GM12878 (cell line): ENCODE measurements at places on chromosomes 13 and 19. TPM values are rescaled to one million over a fixed set of nuclear protein-coding genes. Genes with fewer than 3 reads are reported as not detected.
A peak's percentile ranks its signal among the peaks of the same experiment; 100 is the strongest.

DNA sequence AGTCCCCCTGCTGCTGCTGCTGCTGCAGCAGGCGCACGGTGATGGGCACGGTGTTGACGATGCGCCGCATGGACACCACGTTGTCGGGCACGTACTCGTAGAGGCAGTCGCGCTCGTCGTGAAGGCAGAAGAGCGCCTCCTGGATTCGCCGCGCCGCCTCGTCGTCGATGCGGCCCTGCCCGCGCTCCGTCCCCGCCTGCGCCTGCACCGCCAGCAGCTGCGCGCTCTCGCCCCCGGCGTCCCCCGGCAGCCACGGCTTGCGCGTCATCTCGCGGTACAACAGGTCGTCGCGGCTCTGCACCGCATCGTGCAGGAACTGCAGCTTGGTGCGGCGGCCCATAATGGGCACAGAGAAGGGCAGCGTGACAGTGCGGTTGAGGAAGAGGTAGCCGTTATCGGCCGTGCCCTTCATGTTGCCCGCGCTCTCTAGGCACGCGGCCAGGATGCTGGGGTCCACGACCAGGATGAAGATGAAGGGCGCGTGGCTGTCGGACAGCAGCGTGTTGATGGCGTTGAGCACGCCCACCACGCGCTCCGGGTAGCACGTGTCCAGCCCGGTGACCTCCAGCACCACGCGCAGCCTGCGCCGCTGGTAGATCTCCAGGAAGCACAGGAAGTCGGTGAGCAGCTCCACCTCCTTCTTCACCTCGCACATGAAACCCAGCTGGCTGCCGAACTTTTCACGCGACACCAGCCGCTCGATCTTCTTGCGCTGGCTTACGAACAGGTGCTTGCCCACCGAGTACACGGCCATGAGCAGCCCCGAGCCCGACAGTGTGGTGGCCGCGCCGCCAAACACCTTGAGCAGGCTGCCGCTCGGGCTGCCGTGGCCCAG lies 8.1 kb downstream of the NKPD1 start:
- peak overlapping the region; percentile 5; the same call in 1 of the 2 replicates for H3K4me3 ChIP-seq
- H3K27me3 ChIP-seq: peaks cover 9% of the 10 kb centered on the region; the same call in 1 of the 2 replicates
- no peak for DNase-seq
- no peak overlapping the region for H3K27ac ChIP-seq
- H3K4me1 ChIP-seq: peaks cover 14% of the 10 kb centered on the region

DNA sequence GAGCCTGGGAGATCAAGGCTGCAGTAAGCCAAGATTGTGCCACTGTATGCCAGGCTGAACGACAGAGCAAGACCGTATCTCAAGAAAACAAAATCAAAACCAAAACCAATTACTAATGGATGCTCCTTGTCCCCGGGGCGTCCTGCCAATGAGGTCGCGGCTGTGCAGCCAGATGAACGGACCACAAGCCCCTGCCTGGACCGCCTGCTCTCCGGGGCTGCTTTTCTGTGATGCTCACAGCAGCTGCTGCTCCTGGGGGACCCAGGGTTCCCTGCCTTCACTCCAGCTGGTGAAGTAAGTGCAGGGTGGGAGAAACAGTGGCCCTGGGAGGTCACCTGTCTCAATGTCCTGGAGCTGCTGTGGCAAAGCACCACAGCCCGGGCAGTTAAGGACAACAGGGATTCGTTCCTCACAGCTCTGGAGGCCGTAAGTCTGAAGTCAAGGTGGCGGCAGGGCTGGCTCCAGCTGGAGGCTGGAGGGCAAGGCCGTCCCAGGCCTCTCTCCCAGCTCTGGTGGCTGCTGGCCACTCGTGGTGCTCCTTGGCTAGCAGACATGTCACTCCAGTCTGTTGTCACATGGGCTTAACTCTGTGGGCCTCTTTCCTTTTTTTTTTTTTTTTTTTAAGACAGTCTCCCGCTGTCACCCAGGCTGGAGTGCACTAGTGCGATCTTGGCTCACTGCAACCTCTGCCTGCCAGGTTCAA lies 10.1 kb downstream of the COPE start:
- no peak overlapping the region for H3K27ac ChIP-seq
- no peak overlapping the region for H3K4me3 ChIP-seq
- DNase-seq: no peak
- H3K36me3 ChIP-seq: peaks cover 16% of the 10 kb centered on the region

ATP4A gene
- 0.16 and 0.18 TPM in 2 replicates for total RNA-seq

ARMC6 gene
- total RNA-seq: 45.3 and 53.9 TPM in 2 replicates

DNA sequence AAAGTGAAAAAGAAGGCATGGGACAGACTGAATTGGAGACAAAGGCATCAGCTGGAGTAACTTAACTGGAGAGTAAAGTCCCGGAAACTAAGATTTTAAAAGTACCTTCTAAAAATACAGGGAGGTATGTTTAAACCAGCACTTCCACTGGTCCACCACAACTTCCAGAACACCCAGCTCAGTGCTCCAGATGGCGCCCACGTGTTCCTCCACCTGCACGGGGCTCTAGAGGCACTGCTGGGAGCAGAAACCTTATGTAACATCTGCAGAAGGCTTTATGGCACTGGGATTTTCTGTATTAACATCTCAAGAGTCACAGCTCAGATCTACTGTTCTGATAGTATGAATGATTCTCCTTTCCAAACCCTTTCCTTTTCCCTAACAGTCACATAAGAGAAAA lies 252.1 kb downstream of the DCLK1 start:
- H3K4me3 ChIP-seq: no peak overlapping the region
- no peaks in the 10 kb centered on the region for H3K27me3 ChIP-seq
- no peak overlapping the region for H3K27ac ChIP-seq
- no peaks in the 10 kb centered on the region for H3K4me1 ChIP-seq

GRCh38 chr13:112704308-112705145 lies 14.7 kb downstream of the ATP11A start:
- no peaks in the 10 kb centered on the region for H3K4me1 ChIP-seq
- H3K27ac ChIP-seq: no peak overlapping the region

GRCh38 chr19:13926715-13927114 lies 11.5 kb downstream of the PODNL1 start:
- no peak overlapping the region for H3K4me3 ChIP-seq
- H3K36me3 ChIP-seq: peaks cover 1% of the 10 kb centered on the region
- H3K4me1 ChIP-seq: no peaks in the 10 kb centered on the region
- DNase-seq: no peak
- no peak overlapping the region for H3K27ac ChIP-seq
- no peaks in the 10 kb centered on the region for H3K27me3 ChIP-seq

ZNF600 gene
- total RNA-seq: 10.2 and 12.0 TPM in 2 replicates

NLRP8 gene
- not detected in 2 replicates for total RNA-seq

DNA sequence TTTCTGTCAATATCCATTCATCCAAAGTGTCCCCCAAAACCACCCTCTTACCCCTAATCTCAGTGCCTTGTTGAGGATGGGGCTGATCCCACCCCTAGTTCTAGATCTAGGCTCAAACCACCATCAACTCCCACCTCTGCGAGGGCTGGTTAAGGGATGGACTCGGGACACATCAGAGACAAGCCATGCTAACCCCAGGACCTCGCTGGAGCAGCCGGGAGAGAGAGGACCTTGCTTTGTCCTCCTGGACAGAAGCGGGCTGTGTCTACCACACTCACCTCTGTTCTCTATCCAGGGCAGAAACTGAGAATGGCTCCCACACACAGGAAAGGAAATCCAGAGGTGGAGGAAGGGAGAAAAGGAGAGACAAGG lies 90.8 kb upstream of the UQCRFS1 start:
- no peaks in the 10 kb centered on the region for H3K4me1 ChIP-seq
- no peak for DNase-seq
- no peaks in the 10 kb centered on the region for H3K27me3 ChIP-seq
- no peak overlapping the region for H3K4me3 ChIP-seq
- no peaks in the 10 kb centered on the region for H3K36me3 ChIP-seq
- H3K27ac ChIP-seq: no peak overlapping the region

ZNF562 gene
- 14.8 and 16.3 TPM in 2 replicates for total RNA-seq

ZNF98 gene
- total RNA-seq: not detected in 2 replicates

SCEL gene
- total RNA-seq: 0.16 and 0.23 TPM in 2 replicates
